ENCODE measurements at places on chromosomes 2 and 18.

DNA sequence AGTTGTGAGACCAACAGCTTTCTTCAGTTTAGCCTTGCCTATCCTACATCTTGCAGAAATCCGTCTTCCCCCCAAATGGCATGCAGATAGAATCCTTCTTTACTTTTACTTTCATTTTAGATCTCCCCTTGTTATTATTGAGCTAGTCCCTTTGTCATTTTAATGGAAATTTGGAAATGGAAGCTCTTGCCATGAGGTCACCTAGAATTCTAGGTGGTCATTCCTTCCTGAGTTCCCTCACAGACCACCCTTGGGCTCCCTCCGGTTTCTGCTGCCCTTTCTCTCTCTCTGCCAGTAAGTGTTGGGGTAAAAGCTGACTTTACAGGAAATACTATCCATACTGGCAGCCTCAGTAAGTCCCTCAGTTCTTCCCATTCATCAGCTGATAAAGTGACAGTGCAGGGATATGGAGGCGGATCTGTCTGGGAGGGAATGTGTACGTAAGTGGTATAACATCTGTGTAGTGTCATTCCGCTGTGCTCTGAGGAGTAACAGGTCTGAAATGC is 30.2 kb downstream of the ARHGAP25 start:
- DNase-seq: no peak

DNA sequence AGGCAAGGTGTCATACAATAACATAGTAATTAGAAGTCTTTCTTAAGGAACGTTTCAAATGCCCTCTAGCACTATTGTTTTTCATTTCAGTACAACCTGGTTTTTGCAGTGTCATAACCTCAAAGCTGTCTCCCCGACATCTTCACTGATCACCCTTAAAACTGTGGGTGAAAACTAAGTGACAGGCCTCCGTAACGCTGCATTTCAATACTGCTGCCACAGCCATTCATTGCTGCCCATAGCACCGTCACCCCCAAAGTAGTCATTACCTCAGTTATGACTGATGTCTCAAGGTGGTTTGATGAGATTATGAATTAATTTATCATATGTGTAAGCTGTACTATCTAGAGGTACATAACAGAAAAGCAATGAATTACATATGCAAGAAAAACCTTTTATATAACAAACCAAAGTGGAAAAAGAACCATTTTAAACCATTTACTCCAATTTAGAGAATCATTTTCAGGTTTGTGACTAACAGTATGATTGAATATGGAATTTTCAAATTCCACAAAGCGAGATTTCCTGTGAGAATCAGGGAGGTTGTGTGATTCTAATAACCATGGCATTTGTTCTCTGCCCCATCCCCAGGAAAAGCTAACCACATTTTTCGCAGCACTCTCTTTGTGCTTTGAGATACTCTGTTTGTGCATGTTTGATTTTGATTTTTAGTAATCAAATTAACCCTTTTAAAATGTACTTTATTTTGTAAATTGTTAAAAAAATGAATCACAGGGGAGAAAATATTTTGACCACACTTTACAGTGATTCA is 263.0 kb downstream of the PTGR3 start:
- no peak for DNase-seq

DNA sequence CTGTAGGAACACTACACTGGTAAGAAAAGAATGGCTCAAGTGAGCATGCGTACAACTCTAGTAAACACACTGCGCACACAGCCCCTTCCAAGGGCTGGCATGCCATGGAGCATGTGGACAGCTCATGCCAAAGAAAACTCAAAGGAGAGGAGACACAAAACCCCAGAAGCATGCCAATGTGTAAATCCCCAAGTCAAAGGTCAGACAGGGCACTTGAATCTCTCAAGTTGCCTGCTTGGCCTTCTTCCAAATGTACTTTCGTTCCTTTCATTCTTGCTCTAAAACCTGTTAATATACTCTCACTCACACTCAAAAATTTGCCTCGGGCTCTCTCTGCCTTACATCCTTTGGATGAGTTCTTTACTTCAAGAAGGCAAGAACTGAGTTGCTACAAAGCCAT is 365.3 kb downstream of the NBAS start:
- DNase-seq: no peak

DNA sequence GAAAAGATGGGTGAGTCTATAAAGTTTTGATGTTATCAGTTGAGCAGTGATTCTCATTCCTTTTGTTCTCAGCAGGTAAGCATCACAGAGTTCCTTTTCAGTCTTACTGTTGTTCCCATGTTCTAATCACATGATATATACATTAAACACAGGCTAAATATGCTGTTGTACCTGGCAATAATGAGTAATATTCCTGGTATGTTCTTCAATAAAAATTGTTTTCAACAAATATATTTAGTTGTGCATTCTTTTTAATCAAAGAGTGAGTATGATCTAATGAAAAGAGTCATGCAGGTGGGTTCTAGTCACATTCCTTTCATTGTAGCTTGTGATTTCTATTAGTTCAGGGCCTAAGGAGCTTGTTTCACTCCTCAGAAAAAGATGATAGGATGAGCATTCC is 288.3 kb upstream of the NETO1 start:
- DNase-seq: no peak

DNA sequence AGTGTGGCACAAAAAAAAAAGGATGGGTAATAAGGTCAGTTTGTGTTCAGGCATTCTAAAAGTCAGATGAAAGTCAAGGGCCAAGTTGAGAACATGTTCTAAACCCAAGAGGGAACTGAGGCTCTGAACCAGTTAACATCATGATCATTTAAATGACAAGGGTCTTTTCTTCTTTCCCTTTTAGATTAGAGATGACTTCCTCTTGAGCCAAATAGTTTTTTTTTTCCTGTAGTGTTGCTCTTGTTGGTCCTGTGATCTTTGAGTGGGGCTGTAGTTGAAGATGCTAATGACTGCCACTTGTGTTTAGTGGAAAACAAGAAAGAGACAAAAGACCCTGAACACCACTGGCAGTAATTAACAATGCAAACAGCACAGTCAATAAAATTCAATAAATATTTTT is 482.7 kb upstream of the SYT4 start:
- DNase-seq: no peak

DNA sequence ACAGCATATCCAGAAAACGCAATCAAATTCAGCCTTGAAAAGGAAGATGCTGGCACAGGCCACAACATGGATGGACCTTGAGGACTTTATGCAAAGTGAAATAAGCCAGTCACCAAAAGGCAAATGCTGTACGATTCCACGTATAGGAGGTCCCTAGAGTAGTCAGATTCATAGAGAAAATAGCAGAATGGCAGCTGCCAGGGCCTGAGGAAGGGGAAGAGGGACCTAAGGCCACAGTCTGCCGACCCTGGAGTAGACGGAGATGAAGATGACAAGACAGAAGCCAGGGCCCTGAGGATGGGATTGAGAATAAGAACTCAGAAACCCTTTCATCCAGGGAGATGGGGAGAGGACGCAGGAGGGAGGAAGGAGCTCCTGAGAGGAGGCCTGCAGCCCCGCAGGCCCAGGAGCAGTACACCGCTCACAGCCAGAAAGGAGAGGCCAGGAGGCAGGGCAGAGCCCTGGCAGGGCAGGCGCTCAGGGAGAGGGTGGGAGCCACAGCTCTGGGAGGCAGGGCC is 8.1 kb upstream of the MTERF4 start:
- no peak for DNase-seq

GRCh38 chr2:32384529-32384928 is 27.7 kb downstream of the BIRC6 start:
- DNase-seq: no peak

- DNase-seq: no peak
These were observed 70.7 kb downstream of the CABLES1 start for GRCh38 chr18:23205980-23206379.

DNA sequence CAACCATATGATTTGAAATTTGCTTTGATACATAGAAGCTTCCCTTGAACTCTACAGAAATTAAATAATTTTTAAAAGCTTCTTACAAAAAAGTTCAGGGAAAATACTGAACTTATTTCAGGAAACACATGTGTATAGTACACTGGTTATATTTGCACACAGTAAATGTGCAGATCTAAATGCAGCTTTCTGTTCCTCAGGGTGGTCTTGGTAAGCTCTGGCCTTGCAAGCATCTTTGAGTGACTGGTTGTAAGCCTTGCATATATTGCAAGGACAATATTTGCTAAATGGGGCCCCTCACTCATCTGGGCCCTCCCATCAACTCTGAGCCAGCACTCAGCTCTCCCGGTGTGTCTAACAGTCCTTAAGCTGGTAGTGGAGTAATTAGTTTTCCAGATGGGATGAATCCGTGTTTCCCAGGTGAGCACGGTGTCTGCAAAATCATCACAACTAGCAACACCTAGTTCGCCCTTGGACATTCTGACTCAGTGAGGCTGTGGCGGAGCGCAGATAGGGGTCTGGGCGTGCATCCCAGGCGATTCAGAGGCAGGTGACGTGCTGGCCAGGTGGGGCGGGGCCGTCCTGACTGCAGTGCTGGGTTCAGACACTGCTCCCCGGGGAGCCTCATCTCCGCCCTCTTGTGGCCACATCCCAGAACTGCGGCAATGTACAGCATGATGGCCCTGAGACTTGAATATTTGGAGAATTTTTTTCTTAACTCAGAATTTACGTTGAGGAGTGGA is 149.6 kb downstream of the MBP start:
- peak; percentile 3 for DNase-seq

DNA sequence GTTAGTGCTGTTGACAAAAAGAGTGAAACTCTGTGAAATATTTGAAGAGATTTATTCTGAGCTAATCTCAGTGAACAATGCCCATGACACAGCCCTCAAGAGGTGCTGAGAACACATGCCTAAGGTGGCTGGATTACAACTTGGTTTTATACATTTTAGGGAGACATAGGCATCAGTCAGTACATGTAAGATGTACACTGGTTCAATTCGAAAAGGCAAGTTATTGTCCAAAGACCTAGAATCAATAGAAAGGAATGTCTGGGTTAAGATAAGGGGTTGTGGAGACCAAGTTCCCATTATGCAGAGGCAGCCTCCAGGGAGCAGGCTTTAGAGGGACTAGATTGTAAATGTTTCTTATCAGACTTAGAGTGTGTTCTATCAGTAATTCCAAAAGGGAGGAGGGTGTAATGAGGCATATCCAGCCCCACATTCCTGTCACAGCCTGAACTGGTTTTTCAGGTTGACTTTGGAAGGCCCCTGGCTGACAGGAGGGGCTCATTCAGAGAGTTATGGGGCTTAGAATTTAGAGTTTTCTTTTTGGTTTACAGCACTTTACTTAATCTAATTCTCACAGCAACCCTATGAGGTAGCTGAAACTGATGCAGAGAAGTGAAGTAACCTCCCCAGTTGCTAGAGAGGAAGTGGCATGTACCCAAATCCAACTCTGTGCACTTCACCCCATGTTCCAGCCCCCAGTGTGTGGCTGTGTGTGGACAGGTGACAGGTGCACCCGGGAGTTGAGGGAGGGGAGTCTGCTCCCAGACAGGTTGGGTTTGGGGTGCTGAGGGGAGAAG is 28.3 kb upstream of the ASAP2 start:
- no peak for DNase-seq

DNA sequence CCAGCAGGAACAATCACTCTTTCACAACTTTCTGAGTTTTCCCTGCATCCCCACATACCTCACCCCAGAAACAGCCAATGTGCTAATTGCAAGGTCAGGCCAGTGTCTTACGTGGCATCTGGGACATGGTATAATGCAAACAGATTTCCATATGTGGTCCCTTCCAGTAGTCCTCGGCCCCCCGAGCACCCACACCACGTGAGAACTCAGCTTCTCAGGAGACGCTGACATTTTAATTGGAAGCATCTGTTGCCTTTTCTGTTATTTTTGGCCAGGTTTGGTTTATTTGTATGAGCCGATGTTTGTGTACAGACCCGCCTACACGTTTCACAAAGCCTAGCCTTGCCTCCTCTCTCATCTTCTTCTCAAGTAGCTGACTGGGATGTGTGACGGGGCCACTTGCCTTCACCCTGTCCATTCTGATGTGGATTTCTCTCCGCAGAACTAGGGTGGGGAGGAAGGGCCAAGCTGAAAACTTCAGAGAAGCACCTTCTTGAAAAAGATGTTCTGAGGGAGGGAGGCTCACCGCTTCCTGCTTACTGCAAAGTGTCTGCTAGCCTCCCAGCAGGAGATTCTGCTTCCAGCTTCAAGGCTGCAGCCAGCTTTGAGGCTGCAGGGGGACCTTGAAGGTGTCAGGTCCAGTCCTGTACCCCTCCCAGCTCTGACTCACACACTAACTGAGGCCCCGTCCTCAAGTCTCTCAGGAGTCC is 109.6 kb upstream of the SLC14A2 start:
- DNase-seq: no peak

GRCh38 chr18:55185391-55185790 is 226.1 kb upstream of the CCDC68 start:
- DNase-seq: no peak

- no peak for DNase-seq
These were observed 65.9 kb downstream of the BCL2 start for GRCh38 chr18:63253428-63254372.

DNA sequence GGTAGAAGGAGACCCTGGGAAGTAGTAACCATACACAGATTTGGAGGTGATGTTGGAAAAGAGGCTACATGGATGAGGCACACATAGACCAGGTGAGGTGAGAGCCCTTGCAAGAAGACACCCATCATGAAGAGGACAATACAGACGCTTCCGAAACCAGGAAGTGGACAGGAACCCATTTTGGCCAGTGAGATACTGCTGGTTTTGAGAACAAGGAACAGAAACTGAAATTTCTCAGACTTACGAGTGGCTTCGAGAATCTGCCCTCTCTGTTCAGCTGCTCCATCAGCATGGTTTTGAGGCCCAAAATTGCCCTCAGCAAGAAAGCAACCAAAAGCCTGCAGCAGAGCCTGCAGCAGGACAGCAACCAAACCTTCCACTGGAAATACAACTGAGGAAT is 479.1 kb upstream of the NRXN1 start:
- no peak for DNase-seq

GRCh38 chr2:228048838-228049490 is 132.5 kb downstream of the SPHKAP start:
- DNase-seq: no peak

- no peak for DNase-seq
These were observed 38.2 kb upstream of the CAVIN2 start for GRCh38 chr2:191885098-191885497.

DNA sequence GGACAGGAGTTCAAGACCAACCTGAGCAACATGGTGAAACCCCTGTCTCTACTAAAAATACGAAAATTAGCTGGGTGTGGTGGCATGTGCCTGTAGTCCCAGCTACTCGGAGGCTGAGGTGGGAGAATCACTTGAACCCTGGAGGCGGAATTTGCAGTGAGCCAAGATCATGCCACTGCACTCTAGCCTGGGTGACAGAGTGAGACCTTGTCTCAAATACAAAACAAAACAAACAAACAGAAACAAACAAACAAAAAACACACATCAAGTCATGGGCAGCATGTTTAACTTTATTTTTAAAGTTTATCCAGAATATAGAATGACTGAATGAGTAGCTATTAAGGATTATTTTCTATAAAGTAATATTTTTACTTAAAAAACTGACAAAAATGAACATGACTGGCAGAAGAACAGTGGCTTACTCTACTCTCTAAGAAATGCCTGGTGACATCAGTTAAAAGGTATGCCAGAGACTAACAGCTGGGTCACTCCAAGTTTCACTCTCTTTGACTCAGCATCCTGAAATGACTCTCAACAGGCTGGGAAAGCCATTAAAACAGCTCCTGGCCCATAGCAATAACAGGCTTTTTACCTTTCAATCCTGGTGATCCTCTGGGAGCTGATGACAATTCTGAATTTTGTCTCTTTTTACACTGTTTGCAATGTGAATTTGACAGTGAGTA is 281.6 kb upstream of the STON1 start:
- DNase-seq: peak; percentile 81
